ENCODE measurements at places on chromosomes 2 and 18.
A peak's percentile ranks its signal among the peaks of the same experiment; 100 is the strongest.

DNA sequence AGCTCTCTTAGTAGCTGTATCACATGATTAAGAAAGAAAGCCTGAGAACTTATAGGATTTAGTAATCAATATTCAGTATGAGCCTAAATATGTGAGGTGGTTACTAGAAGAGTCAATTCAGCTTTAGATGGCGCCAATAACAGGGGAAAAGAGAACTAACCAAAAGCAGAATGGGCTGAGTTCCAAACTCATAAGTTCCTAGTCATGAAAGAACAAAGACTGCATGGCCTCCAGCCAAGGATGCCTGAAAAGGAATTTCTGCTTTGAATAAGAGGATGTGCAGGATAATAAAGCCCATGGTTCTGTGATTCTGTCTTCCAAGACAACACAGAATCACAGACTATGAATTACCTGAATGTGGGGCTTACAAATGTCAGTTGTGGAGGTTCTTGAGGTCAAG is 196.5 kb downstream of the SATB2 start:
- DNase-seq: peak; percentile 29

- DNase-seq: no peak
These were observed 128.2 kb upstream of the CD226 start for GRCh38 chr18:70075906-70076305.

DNA sequence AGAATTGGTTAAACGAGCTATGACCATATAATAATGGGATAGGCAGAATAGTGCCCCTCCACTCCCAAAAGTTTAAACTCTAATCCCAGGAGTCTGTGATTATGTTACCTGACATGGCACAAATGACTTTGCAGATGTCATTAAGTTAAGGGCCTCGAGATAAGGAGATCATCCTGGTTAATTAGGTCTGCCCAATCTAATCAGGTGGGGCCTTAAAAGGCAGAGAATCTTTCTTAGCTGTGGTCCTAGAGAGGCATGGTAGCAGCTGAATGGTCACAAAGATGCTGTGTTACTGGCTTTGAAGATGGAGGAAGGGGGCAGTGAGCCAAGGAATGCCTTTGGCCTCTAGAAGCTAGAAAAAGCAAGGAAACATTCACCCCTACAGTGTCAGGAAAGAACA is 31.1 kb downstream of the TACR1 start:
- no peak for DNase-seq

DNA sequence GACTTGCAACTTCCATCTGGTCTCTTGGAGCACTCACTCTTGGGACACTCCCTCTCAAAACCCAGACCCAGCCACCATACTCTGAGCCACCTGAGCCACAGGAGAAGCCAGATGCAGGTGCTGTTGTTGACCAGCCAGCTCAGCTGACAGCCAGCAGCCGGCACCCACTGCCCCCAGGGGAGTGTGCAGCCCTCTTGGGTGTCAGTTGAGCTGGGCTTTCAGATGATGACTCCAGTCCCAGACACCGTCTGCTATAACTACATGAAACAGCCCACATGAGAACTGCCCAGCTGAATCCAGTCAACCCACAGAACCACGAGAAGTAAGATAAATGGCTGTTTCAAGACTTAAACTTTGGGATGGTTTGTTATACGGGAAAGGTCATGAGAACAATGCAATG is 10.7 kb upstream of the IGFBP2 start:
- DNase-seq: no peak

GRCh38 chr18:26190506-26190905 is 35.7 kb upstream of the TAF4B start:
- no peak for DNase-seq

GRCh38 chr18:2906704-2907549 is 60.1 kb downstream of the EMILIN2 start:
- DNase-seq: no peak

DNA sequence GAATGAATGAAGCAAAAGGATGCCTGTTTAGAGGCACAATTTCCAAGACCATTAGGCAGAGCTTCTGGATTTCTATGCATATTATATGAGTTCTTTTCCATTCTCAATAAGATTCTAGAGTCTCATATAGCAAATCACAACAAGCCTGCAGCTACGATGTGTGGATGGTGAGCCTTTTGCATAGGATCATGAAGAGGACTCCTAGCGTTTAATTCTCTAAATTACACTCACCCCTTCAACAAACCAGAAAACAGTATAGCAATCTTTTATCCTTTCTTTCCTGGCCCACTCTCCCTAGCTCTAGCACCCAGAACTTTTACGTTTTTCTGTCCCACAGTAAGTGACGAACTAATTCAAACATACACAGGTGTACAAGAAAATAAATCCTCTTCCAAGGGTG is 293.1 kb upstream of the KLHL29 start:
- no peak for DNase-seq

DNA sequence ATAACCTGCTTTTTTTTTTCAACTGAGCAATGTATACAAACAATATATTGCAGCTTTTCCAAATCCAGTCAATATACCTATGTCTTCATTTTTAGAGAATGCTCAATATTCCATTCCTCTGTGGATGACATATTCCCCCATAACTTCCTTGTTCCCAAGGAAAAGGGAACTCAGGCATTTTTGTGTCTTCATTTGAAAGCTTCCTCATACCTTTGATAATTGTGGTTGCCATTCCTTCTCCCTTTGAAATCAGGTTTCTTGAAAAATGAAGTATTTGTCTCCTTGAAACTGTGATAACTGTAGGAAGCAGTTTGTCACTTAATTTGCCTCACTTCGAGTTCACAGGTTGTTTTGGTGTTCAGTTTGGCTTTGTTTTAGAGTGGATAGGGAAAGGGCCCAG is 13.5 kb downstream of the ELAC1 start:
- DNase-seq: no peak

GRCh38 chr2:99278793-99279291 is 22.2 kb downstream of the LYG1 start:
- no peak for DNase-seq

DNA sequence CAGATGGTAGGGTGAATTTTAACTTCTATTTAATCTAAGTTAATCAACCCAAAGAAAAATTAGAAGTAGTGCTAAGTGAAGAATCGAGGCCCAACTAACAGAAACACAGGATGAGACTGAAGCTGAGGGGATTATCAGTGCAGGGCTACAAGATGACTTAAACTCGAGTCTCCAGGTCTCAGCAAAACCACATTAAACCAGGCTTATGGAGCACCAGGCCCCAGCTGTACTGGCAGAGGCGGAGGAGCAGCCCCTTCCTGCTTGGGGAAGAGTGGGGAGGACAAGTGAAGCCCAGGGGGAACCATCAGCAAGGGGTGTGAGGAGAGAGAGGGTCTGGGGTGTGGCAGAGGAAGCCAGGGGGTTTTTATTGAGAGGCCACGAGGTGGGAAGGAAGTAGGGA is 135.9 kb upstream of the EPAS1 start:
- no peak for DNase-seq

DNA sequence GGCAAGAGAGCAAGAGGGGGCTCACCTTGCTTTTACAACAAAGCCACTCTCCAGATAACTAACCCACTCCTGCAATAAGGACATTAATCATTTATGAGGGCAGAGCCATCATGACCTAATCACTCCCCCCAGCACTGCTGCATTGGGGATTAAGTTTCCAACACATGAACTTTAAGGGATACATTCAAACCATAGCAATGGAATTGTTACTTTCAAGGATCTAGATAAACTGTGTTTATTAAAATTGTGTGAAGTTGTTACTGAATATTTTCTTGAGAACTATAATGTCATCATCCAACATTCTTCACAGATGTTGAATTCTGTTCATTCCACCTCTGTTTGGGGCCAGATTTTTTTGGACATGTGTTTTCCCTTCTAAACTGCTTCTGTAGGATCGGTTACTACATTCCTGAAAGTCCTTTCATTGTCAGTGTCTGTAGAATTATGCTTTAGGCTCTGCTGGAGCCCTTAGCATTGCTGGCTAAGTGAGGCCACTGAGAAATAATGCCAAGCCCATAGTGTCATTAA is 50.4 kb downstream of the SPATS2L start:
- no peak for DNase-seq

DNA sequence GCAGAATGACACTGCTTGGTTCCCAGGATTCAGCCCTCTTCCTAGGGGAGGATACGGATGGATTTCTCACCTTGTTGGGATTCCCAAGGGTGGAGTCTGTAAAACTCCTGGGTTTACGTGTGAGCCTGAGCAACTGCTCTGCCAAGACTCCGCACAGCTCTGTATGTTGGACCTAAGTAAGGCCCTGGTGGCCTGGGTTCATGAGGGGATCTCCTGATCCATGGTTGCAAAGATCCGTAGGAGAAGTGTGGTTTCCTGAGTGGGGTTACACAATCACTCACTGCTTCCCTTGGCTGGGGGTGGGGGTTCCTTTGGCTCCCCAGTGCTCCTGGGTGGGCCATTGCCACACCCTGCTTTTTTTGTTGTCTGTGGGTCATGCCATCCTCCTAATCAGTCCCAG is 37.7 kb downstream of the ANKRD12 start:
- DNase-seq: no peak

DNA sequence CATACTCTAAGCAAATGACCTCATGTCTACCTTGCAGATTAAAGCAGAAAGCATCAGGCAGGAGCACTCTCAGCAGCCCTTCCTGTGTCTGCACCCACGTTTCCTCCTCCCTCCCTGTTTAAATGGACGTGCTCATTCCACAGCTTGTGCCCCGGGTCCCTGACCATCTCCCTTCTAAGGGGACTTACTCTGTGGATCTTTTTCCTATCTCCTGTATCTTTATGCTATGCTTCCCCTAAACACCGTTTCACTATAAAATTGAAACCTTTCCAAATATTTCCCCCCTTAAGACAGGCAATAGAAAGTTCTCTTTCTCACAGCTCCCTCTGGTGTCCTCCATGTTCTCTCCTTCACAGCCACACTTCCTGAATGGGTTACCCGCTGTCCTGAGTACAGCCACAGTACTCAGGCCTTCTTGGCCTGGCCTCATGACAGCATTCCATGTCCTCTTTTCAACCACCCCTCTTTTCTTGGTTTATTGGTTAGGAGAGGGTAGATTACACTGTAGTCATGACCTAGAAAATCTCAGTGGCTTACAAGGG is 41.1 kb downstream of the TMEM185B start:
- no peak for DNase-seq

DNA sequence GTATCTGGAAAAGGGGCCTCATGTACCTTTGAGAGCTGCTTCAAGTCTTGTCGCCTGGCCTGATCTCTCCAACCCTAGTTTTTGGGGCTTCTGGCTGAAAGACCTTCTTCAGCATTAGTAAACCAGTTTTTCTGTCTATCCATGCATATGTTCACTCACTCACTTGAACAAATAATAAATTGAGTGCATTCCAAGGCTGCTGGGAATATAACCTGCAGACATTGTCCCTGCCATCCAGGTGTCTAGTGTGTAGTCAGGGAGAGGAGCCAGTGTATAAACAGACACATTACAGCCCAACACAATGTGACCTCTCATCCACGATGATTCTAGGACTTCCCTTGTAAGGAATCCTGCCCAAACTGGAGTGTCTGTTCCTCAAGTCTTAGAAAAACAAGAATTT is 262.1 kb downstream of the PRKCE start:
- no peak for DNase-seq

- DNase-seq: no peak
These were observed 99.9 kb upstream of the MYO3B start for GRCh38 chr2:170077830-170078569.

DNA sequence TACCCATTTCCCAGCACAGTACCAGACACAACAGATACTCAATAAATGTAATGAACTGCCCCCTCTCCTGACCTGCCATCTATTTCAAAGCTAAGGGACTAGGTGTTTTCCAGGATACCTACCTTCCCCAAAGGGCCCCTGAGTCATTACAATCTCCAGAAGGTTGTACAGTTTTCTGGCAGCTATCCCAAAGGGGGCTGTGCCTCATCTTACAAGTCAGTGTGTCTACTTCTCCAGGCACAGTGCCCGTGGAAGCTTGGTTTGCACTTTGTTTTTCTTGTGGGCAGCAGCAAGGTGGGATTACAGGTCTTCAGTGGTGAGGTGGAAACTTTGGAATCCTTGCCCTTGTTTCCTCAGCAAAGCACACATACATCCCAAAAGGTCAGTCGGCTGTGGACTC is 62.8 kb upstream of the CYP26B1 start:
- DNase-seq: no peak

GRCh38 chr2:218263817-218264641 is 3.2 kb downstream of the GPBAR1 start:
- DNase-seq: no peak

DNA sequence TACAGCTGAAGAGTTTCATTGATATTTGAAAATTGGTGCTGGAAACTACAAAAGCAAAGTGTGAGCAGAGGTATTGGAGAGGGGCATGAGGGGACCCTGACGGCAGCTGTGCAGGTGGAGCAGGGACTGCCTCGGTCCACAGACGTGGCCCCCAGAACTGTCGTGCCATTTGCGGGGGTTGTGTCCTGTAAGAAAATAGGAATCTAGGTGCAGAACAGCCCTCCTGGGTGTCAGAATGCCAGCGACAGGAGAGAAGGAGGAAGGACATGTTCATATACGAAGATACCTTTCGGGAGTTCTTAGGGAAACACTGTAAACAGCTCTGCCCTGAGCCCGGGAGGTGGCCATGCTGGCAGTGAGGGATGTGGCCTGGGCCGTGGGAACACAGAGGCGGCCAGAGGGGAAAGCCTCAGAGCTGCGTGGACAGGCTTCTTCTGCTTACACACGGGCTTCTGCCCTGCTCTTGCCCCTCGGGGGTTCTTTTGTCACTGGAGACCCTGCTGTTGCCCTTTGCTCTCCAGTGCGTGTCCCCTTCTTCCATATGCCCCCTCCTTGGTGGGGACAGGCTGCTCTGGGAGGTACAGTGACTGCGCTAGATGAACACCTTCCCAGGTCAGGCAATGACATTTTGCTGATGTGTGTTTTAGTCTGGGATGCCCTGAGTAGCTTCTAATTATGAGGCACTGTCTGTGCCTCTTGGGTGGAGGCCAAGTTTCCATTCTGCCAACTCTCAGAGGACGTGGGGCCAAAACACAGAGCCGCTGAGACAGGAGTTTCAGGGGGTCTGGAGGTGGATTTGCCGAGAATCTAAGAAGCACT is 81.9 kb upstream of the TXNDC2 start:
- peak; percentile 61 for DNase-seq

GRCh38 chr2:113281910-113282746 is 3.4 kb upstream of the PAX8 start:
- DNase-seq: no peak

DNA sequence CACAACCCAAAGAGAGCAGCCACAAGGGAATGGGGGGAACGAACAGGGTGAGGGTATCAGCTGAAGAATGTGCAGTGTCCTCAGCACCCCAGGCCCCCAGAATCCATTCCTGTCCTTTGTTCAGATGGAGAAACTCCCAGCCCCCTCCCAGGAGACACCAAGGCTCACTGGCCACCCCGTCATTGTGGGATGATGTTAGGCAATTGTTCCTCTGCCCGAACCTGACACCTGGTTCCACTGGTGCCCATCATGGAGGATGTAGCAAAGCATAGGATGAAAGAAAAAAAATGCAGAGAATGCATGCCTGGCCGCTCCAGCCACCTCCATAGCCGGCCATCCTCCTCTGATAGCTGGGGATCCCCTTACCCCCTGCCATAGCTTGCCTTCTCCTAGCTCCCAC is 197.3 kb upstream of the TWIST2 start:
- DNase-seq: no peak

GRCh38 chr2:39649511-39649910 is 16.2 kb upstream of the TMEM178A start:
- no peak for DNase-seq

- DNase-seq: no peak
These were observed 320.0 kb upstream of the SOX11 start for GRCh38 chr2:5372141-5372540.

Measured in globus pallidus (tissue), 1 donor.